ENCODE measurements at places on chromosomes 7 and 10.

- DNase-seq = no peak
Measured at GRCh38 chr7:22782616-22783232, 39.9 kb downstream of the TOMM7 start.

DNA sequence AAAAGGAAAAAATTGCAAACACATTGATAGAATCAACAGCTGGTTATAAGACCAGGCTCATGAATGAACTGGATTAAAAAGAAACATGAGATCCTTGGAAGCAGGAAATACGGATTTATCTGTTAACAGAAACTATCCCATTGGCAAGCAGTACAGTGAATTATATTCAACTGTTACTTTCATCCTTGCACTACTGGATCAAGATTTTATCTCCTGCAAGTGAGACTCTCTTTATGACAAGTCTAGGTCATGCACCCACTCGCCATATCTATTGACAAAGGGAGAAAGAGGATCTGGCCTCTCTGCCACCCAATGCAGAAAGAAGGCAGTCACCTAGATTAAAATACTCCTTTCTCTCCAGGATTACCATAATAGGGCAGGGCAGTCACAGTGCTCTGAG, 41.4 kb downstream of the CSTF2T start:
- DNase-seq = no peak

DNA sequence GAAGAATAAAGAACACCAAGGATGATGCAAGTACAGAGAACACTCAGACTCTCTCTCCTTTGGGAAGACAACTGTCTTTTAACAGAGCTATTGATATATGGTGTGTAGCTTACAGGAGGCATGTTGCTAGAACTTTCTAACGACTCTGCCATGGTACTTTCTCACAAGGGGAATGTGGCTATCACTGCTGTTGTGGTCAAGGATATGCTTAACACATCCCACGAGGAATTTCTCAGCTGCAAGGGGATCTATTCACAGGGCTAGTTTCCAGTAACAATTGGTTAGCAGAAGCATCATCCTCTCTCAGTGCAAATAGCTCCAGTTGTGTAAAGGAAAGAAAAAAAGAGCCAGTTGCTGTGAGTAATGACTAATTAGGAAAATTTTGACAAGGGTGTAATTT, 826.0 kb downstream of the SORCS1 start:
- no peak for DNase-seq

GRCh38 chr7:111086532-111086931, 4.4 kb upstream of the LRRN3 start:
- DNase-seq = no peak

DNA sequence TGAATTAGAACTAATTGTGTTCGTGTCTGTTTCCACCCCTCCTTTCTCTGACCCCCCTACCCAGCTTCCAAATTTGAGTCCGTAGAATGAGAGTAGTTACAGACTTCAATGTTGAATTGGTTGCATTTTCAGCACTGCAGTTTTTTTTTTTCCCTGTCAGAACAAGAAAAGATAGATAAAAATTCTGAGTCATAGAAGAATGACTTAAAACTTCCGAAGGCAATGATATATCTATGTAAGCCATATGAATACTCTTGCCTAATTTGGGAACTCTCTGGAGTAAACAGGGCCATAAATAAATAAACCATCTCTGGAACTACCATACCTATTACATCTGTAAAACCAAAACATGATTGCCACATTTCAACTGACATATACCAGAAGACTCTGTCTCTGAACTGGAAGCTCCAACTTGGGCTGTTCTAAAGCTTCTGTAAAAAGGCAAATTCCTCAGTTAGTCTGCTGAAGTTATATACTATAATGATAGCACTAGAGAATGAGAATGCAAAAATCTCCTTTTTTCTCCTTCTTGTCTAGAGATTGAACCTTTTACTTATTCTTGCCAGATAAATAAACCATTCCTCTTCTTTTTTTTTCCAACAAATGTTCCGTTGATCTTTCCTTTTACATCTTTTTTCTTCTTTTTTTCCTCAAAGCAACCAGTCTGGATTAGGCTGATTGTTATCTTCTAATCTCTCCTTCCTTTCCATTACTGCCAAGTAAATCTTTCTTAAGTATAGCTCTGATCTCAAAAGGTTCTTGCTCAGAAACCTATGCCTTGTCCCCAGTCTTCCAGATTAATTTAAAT, 23.5 kb downstream of the VCL start:
- no peak for DNase-seq

GRCh38 chr10:70600512-70601395, 1.8 kb downstream of the PRF1 start:
- no peak for DNase-seq

DNA sequence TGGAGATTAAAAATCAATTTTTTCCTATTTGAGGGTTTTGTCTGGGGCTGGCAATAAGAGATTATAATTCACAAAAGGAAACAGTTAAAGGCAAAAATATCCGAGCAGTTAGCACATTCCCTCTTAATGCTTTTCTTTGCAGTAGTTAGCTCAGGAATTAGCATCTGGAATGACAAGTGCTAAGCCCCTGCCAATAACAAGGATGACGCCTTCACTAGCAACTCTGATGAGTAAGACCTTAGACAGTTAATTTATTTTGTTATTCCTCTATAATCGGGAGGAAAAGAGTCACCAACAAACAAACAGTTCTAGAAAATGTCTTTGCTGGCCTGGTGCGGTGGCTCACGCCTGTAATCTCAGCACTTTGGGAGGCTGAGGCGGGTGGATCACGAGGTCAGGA, 151.3 kb downstream of the TRIL start:
- DNase-seq = no peak

DNA sequence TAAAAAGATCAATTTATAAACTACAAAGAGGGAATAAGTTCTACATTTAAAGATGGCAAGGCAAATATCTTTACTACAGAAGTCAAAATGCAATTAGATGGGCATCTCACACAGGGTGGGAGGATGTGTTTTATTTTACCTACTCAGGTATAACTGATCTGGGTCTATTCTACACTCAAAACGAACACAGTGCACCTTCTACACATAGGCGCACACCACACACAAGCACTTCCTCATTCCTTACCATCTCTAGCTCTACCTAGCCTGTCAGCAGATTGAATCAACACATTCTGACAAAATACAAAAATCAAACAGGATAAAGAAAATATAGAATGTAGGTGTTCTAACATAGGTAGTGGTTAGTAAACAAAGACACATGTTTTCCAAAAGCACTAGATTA, 64.8 kb downstream of the SGCE start:
- no peak for DNase-seq

DNA sequence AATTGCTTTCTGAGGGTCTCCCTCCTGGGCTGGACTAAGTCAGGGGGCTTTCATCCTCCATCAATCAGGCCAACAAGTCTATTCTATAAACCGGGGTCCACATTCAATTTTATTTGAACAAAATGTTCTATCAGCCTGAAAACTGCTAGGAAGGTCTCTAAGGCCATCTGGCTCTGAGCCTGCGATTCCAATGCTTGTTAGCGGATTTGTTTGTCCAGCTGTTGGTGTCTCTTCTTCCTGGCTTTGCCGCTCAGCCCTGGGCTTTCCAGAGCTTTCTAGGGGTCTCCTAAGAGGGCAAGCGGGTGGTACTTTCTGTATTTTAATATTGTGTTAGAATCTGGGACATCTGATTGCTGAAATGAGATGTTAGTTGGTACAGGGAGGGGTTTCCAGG, 136.7 kb downstream of the VIPR2 start:
- DNase-seq = no peak

DNA sequence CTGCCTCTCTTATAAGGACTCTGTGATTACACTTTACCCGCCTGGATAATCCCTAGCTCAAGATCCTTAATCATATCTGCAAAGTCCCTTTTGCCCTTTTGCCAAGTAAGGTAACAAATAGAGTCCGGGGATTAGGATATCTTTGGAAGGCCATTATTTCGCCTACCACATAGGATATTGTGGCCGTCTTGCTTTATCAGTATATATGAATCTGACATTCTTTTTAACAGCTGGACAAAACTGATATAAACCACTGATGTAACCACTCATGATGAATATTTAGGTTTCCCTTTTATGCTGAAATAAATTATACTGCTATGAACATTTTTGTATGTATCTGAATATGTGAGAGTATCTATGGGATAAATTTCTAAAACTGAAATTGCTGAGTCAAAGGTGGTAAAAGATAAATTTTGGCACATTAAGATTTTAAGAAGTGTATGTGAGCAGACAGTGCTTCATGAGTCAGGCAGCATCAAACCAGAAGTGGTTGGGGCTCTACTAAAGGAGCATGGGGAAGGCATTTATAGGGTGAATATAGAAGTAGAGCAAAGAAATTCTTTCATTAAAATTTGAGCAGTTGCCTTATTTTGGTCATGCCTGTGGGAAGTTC, 44.7 kb downstream of the AVL9 start:
- DNase-seq = no peak

DNA sequence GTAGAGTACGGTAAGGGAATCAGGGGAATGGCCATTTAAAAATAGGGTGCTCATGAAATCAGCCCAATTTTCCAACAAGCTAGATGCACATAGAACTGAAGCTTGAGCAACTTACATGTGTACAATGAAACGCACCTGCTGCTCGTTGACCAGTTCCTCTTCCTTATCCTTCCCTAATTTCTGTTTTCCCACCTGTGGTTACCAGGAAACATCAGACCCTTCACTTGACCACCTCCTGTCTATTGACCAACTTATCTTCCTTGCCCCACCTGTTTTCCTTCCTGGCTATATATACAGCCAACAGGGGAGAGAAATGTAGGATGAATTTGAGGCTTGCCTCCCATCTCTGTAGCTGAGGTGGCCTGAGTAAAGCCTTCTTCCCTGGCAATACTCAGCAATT, 37.8 kb upstream of the RAPGEF5 start:
- DNase-seq = no peak

- DNase-seq = no peak
Measured at GRCh38 chr10:110533149-110533548, 34.3 kb upstream of the SMC3 start.

DNA sequence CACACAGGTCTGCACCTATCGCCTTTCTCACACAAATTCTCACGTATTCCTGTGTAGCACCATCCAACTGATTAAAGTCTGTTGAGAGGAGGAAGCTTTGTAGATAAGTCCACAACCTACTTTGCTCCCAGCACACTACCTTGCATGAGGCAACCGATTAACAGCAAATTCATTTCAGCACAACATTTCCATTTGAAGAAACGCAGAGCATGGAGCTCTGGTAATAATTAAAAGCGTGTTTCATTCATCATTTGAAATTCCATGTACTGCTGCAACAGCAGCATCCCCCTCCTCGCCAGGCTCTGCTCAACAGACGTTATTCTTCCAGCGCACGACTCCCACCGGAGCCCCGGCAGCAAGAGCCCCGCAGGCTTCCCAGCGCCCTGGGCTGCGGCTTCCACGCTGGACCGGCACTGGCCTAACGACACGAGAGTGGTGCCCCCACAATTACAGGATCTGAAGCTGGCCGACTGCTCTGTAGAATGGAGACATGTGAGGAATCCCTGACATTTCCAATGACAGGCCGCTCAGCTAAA, 118.8 kb downstream of the DIP2C start:
- no peak for DNase-seq

- DNase-seq = no peak
Measured at GRCh38 chr10:31822150-31822549, 106.5 kb downstream of the ARHGAP12 start.

DNA sequence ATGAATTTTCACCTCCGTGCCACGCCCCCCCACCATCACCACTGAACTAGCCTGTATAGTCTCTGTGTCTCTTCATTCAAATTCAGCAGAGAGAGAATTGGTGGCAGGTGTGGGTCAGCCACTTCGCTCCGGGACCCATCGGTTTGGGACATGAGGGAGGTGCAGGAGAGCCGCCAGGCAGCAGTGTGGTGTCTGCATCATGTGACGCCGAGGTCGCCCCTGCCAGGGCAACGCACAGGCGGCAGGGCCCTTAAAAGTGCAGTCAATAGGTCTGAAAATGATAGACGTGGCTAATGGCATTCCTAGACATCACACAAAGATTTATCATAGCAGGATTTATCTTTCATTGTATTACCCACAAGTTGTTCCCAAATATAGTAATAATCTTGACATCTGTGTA, 100.6 kb upstream of the RNF32 start:
- no peak for DNase-seq

- DNase-seq = no peak
Measured at GRCh38 chr7:71363223-71363622, 231.3 kb downstream of the GALNT17 start.

- DNase-seq = no peak
Measured at GRCh38 chr7:139830782-139831501, 1.9 kb downstream of the TBXAS1 start.

DNA sequence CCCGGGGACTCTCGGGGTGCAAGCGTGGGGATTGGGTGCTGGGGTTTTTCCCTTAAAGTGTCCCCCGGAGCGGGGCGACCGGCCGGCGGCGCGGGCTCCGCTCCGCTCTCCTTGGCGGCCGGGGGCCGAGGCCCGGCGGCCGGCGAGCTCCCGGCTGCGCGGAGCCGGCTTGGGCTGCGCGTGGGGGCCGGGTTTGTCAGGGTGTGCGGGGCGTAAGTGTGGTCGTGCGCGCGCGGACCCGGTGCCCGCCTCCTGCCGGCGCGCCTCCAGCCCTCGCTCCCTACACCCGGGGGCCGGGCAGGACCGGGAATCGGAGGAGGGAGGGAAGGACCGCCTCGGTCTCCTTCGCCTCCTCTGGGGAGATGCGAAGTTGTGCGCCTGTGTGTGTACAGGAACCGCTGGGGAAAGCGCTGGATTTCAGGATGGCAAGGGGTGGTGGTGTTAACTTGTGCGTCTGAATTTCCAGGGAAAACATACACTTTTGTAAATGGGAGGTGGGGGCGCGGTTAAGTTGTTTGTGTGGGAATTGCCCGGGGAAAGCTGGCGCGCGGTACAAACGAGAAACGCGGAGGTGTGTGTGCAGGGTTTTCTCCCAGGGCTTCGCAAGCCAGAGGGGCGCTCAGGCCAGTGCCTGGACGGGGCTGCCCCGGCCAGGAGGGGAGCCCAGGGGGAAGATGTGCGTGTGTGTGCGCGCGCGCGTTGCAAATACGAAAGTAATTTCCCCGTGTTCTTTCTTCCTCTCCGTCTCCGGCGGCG, 737 bp downstream of the ZMIZ1 start:
- peak; percentile 88 for DNase-seq

DNA sequence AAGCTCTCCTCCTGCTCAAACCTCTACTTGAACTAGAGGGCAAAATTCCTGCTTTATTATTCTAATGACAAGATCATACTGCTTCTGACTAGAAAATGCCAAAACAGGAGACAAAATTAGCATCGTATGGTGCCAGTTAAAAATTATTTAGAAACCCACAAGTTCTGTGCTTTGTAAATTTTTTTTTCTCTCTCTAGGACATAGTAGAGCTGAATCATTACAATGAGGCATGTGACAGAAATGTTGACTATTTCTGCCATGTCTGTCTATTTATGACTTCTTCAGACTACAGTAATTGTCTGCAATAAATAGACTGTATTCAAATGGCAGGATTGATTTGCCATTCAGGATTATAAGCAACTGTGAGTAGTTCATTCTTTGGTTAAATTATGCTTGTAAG, 335.8 kb downstream of the PRPF18 start:
- no peak for DNase-seq

- DNase-seq = no peak
Measured at GRCh38 chr7:139246905-139247304, 15.9 kb downstream of the UBN2 start.

GRCh38 chr7:81162771-81163525, 244.1 kb upstream of the SEMA3C start:
- no peak for DNase-seq

All from right kidney (tissue), 9 donors.